ENCODE measurements at places on chromosomes 6 and 20.

DNA sequence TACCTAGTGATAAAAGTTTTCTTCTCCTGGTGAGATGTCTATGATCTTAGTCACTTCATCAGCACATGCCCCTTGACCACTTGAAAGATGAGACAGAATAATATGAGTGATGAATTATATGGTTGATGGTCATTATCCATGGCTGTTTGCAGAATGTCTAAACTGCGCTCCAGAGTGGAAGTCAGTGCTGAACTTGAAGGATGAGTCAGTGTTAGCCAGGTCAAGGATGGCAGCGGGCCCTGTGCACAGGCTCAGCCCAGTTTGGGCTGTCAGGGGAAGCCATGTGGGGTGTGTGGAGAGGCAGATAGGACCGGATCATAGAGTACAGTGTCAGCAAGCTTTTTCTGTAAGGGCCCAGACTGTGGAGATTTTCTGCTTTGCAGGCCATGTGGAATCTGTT lies 67.2 kb upstream of the KIF25 start:
- no peak for DNase-seq

GRCh38 chr6:138113588-138114210 lies 6.5 kb upstream of the PERP start:
- no peak for DNase-seq

DNA sequence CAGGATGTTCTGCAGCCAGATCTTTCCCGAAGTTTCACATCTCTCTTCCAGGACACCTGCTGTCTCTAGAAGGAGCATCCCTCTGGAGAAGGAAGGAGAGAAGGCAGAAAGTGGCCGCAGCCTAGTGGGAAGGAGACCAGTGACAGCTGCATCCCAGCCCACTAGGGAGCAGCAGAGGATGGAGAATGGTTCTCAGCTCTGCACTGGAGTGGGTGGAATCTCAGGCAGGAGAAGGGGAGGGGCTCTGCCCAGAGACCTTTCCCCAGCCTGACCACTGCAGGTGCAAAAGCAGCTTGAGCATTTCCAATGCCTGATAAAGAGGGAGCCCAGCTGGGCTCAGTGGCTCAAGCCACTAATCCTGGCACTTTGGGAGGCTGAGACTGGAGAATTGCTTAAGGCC lies 32.3 kb downstream of the NCR2 start:
- no peak for DNase-seq

- DNase-seq: no peak
Measured at GRCh38 chr20:13659288-13659687, 20.6 kb upstream of the TASP1 start.

DNA sequence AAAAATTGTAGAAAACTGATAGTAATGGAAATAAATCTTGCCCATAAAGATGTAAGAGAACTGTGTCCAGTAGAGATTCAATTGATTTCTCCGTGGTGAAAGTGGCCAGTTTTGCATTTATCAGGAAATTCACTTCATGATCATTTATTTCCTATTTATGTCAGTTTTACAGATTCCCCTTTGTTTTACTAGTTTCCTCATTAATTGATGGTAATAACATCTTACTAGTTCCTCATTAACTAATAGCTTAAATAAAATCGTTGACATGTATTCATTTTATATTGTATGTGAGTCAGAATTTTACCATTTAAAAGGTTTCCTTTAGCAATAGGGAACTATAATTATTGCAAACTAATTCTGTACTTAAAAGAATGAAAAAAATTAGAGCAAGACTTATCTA lies 99.8 kb upstream of the ADGRF1 start:
- DNase-seq: no peak

DNA sequence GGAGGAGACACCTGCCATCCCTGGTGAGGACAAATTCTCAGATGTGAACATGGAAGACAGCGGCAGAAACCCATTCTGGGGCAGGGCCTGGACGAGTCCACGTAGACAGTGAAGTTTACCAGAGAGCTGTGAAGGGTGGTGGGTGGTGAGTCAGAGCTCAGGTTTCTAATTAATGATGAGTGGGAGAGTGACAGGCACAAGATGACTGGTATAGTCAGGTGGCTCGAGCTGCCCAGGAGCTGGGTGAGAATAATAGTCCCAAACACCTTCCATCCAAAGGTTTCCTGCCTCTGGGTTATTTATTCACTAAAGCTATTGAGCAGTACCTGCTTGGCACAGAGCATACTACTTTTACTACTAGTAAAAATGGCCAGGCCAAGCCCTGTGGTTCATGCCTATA lies 6.0 kb downstream of the TLDC2 start:
- DNase-seq: no peak

DNA sequence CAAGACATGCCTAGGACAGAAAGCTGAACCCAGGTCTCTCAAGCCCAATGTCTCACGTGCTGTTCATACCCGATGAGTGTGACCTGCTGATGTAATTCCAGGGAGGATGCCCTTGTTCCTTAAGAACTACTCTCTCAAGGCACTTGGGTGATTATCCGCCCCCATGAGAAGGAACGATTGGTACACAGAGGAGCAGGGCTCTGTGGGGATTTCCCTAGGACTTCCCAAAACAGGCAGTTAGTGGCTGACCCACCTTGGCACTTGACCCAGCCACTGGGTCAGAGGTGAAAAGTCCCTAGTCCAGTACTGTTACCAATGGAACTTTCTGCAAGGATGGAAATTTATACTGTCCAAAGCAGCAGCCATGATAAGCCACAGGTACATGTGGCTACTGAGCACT lies 9.2 kb upstream of the BPIFB6 start:
- DNase-seq: no peak

DNA sequence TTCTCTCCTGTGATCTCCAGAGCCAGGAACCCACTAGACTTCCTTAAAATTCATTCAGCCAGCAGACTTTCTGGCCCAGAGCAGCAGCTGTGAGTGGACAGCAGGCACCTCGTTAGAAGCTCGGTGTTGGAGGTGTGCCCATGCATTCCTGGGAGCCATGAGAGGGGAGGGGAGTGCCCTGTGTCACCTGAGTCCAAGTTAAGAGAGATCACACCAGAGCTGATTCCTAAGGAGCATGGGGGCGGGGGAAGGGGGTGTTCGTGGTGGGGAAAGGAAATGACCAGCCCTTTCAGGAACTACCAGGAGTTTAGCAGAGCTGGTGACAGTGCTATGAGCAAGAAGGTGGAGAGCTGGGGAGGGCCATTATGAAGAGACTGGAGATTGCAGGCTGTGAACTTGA lies 46.9 kb downstream of the GFRA4 start:
- DNase-seq: no peak

DNA sequence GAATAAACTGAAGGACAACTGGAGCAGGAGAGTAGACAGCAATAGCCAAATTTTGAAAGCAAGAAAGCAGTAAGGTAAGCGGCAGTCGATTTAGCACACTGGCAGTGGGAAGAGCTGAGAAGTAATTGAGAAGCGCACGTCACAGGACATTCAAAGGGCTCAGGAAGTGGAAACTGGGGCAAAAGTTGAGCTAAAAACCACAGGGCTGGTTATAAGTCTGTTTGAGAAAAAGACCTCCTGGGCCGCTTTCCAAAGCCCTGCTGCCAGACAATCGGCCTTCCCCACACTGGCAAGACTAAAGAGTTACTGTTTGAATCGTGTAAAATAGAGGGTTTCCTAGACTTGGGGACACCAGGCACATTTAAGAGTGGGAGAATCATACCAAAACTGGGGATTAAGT lies 161.4 kb downstream of the DNAH8 start:
- no peak for DNase-seq

GRCh38 chr6:89197141-89197540 lies 20.0 kb downstream of the GABRR1 start:
- DNase-seq: no peak

- DNase-seq: no peak
Measured at GRCh38 chr20:47441774-47442150, 59.9 kb upstream of the NCOA3 start.

DNA sequence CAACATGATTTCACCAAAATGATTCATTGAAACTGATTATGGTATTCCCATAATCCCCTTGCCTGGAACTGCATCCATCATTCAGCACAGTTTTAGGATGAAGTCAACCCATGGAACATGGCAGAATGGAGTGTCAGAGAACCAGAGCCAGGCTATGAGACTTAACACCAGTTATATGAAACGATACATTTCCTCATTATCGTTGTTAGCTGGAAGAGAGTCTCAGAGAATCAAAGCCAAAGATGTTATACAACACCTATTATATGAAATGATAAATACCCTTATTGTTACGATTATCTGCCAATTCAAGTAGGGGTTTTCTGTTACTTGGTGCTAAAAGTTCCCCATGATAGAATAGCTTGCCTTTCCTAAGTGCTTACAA lies 131.2 kb downstream of the BCAS1 start:
- DNase-seq: no peak

GRCh38 chr6:139407718-139408222 lies 33.3 kb upstream of the CITED2 start:
- DNase-seq: no peak

GRCh38 chr6:46129629-46130511 lies at the start of gene ENPP4:
ENPP4 (plus strand) TSS chr6:46129989; CDS start chr6:46139584, 9,595 bp downstream.
- DNase-seq: peak; percentile 90

DNA sequence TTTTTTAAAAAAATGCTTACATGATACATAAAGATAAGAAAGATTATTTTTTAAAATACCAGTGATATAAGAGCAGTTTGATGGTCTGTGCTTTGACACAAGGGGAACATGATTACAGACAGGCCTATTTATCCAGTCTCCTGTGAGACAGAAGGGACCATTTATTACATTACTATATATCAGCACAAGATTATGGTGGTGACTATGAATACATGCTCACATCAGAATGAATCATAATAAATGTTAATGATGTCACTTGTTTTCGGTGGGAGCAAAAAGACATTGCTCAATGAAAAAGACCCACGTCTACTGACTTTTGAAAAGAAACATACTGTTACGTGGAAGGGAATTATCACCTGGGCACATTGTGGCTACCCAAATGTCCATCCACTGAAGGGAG lies 455.1 kb downstream of the CDC5L start:
- no peak for DNase-seq

GRCh38 chr6:84758486-84758885 lies 5.9 kb downstream of the TBX18 start:
- no peak for DNase-seq

DNA sequence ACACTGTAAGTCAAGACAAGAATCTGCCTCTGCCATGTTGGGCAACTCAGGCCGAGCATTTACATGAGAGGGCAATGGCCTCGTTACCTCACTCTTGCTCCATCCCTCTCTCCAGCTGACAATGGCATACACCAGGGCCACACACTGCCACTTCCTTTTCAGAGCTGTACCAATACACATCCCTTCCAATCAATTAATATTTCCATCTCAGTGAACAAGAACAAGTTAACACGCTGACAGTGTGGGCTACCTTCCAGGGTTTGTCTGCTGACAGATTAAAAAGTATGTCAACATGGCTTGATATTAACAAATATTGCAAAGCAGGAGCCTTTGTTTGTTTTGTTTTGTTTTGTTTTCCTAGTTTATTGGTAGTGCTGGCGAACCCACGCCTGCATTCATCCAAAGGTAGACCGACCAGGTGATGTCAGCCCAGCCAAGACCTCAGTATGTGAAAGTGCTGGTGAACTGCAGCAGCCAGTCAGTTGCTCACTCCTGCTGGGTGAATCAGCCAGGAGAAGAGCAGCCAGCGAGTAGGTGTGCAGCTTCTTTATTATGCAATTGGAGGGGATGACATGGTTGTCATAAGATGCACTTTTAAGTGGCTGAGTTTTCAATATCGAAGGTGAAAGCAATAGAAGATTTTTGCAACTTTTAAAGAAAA lies 487.3 kb upstream of the JARID2 start:
- no peak for DNase-seq

- no peak for DNase-seq
Measured at GRCh38 chr6:167530951-167531350, 206.1 kb downstream of the TTLL2 start.

GRCh38 chr6:132800656-132801055 lies 2.2 kb upstream of the SLC18B1 start:
- DNase-seq: no peak

DNA sequence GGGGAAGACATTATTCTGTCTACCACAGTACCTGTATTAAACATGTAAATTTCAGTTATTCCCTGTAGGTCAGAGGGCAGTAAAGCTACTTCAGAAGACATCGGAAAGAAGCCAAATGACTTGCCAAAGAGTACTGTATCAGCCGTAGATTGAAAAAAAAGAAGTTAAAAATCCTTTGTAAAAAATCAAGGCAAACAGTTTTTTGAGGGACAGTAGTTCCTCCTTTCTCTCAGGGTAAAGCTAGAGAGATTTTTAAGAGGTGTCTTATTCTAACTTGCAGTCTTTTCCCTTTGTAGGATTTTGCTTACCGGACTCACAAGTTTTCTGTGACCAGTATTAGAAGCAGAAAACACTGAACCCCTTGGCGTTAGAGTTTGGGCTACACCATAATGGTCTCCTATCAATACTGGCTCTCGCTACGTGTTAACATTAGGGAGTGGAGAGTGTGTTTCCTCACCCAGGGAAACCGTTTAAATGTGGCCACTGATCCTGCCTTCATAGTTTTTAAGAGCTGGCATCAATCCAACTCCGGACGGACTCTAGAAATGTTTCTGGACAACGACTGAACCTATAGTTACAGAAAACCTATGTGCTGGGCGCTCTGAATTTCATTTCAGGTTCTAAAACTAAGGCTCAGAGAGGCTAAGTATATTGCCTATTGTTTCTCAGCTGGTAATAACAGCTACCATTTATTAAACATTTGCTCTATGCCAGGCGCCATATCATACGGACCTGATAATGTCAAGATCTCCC lies 1.3 kb upstream of the ASXL1 start:
- no peak for DNase-seq

- no peak for DNase-seq
Measured at GRCh38 chr6:130093546-130093945, 75.2 kb downstream of the L3MBTL3 start.

DNA sequence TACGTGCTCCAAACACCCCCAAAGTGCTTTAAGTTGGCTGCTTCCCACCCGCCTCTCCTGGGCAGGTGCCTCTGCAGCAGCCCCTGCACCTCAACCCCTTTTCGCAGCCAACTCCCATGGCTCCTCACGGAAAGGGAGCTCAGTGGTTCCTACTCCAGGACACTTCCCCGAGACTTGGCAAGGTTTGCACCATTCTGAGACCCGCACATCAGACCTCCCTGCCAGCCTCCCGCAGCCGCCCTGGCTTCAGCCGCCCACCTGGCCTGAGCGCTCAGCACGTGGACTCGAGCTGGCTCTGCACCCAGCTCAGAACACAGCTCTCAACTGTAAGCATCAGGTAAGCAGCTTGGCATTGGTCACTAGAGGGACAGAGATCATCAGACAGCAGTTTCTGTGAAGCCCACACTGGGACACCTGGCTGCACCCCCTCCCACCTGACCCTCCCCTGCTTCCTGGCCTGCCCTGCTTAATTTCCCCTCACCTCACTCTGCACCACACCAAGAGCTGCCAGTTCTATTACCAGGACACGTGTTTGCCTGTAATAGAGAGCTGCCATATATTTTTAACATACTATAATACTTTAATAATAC lies 28.5 kb downstream of the GMDS start:
- DNase-seq: no peak

DNA sequence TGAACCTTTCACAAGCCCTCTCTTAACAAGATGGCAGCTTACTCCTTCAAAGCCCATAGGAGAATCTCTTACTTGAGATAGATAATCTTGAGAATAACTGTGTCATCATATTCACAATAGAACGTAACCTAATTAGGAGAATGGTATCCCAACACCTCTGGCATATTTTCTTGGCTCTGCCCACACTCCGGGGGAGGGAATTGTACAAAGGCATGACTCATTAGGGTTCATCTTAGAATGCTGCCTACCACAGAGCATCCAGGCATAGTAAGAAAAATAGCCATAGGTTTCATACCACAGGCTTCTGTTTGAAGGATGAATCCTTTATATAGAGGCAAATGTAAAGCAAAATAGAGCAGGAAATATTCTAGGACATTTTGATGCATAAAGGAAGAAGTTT lies 1100.6 kb upstream of the CITED2 start:
- no peak for DNase-seq

- DNase-seq: no peak
Measured at GRCh38 chr20:34006619-34007018, 12.9 kb downstream of the RALY start.
